ENCODE measurements at places on chromosomes 16 and 17. TPM values are rescaled to one million over a fixed set of nuclear protein-coding genes. Genes with fewer than 3 reads are reported as not detected.

Gene NBR1
- 46.0 TPM for total RNA-seq

Gene PRAC2
- not detected for total RNA-seq

Gene TVP23A
- not detected for total RNA-seq

Gene SULT1A4
- total RNA-seq: 2.2 TPM

Gene FAM83G
- 4.7 TPM for total RNA-seq

Gene TBC1D3I
- total RNA-seq: 0.45 TPM

Gene HASPIN
- total RNA-seq: 30.4 TPM

Gene KRTAP4-6
- not detected for total RNA-seq

Gene APPBP2
- 31.8 TPM for total RNA-seq

Gene PLEKHH3
- total RNA-seq: 1.4 TPM

Gene SYNGR2
- 41.2 TPM for total RNA-seq

Gene KRTAP3-2
- not detected for total RNA-seq

Gene MT3
- 3.6 TPM for total RNA-seq

Gene THUMPD1
- total RNA-seq: 43.7 TPM

Gene OR1D5
- not detected for total RNA-seq

Gene RSAD1
- 30.3 TPM for total RNA-seq

Gene CCL16
- not detected for total RNA-seq

Gene NGFR
- 0.07 TPM for total RNA-seq

Gene SULT1A2
- 0.20 TPM for total RNA-seq

Gene LRRC46
- total RNA-seq: 0.44 TPM

Gene KRT9
- total RNA-seq: not detected

Gene TMC7
- total RNA-seq: not detected

Gene CFAP52
- total RNA-seq: not detected

Gene JPH3
- total RNA-seq: not detected

Gene KRTAP9-2
- total RNA-seq: not detected

Gene KRTAP4-9
- not detected for total RNA-seq

Gene KRT35
- not detected for total RNA-seq

Gene CHP2
- total RNA-seq: not detected

Gene FN3K
- total RNA-seq: 2.7 TPM

Gene PMFBP1
- 2.1 TPM for total RNA-seq

Gene GJC1
- 3.7 TPM for total RNA-seq

Gene CD300H
- total RNA-seq: not detected

Measured in activated CD8-positive, alpha-beta memory T cell treated with anti-CD3 and anti-CD28 coated beads, Interleukin-2, amount 10 ng/mL, durations not matched to agents 7 days and 5 days (primary cell).